ENCODE measurements at places on chromosomes 7 and 10. TPM values are rescaled to one million over a fixed set of nuclear protein-coding genes. Genes with fewer than 3 reads are reported as not detected.

GRCh38 chr7:67866812-67867211 is 870.2 kb downstream of the TYW1 start:
- DNase-seq = no peak

Gene OR2A5
- not detected for total RNA-seq

- DNase-seq = no peak
These were observed 58.8 kb upstream of the AKR1E2 start for GRCh38 chr10:4767033-4767814.

Gene NUTM2D
- 7.1 TPM for total RNA-seq

DNA sequence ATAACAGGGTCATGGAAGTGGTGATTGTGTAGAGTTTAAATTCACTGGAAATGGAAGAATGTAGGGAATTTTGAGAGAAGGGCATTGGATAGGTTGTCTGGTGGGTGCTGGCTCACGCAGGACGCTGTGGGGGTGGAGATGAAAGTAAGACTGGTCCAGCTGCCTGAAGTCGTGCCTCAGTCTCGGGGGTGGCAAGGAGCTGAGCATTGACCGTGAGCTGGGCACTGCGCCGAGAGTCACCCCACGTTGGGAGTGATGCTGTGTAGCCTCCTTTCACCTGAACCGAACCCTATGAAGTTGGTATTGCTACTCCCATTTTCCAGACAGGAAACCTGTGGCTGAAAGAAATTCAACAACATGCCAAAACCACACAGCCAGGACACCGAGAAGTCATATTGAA is 99.2 kb downstream of the ACTR3B start:
- no peak for DNase-seq

Gene FKBP9
- 135 TPM for total RNA-seq

Gene TAS2R41
- not detected for total RNA-seq

DNA sequence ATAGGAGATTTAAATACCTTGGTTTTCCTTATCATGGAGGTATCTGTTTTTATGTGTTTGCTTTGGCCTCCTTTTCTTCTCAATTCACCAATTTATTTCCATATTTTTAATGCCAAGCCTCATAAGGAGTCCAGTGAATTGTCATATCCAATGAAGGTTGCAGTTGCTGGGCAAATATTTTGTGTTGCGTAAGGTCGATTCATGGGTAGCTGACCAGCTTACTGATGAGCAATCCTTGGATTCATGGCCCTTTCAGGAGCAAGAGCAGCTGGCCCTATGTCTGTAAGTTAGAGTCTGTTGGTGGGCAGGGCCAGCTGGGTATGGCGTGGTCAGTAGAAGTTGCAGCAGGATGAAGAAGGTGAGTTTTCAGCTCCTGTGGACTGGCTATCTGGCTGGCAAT is 182.9 kb downstream of the PFKFB3 start:
- DNase-seq = no peak

Gene MYL10
- not detected for total RNA-seq

GRCh38 chr7:690478-691360 is 35.8 kb upstream of the DNAAF5 start:
- no peak for DNase-seq

DNA sequence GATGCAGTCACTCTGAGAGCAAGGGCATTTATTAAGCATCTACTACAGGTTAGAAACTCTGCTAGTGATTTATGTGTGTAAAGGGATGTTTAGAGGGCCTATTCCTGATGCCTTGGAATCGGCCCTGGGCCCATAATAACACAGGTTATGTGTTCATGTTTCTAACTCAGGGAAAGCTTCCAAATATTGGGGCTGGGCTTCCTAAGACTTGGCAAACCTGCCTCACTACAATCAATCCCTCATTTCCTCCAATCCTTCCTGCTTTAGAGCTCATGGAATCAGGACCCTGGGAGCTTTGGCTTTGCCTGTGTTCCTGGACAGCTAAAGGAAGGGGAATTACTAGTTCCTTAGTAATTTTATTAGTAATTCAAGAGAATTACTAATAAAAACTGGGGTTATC is 148.8 kb downstream of the HIBADH start:
- DNase-seq = no peak

DNA sequence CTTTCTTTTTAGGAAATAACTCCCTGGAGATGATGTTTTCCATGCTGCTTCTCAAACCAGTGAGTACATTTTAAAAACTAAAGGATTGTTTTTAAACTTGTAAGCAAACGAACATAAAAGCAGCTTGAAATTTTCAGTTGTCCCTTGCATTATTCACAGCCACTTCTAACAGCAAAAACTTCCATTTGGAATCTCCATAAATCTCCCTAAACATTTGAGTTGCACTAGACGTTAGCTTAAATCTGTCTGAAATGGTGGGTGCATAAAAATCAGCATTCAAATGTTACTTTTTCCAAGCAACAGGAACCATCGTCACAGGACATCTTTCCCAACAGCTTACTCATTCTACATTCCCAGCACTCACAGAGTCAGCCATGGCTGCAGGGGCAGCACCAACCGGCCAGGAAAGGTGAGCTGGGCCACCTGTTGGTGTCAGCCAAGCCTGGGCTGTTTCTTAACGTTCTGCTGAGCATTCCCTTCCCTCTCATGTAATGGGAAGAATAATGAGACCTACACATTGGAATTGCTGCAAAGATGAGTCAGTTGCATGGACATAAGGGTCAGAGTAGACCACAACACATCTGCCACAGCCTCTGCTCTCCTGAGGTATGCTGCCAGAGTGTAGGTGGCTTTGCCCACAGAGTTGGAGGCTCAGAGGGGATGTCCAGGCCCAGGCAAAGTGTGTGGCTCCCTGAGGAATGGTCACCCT is 163.2 kb downstream of the TNS3 start:
- DNase-seq = no peak

GRCh38 chr7:105751054-105751453 is 125.3 kb downstream of the ATXN7L1 start:
- no peak for DNase-seq

DNA sequence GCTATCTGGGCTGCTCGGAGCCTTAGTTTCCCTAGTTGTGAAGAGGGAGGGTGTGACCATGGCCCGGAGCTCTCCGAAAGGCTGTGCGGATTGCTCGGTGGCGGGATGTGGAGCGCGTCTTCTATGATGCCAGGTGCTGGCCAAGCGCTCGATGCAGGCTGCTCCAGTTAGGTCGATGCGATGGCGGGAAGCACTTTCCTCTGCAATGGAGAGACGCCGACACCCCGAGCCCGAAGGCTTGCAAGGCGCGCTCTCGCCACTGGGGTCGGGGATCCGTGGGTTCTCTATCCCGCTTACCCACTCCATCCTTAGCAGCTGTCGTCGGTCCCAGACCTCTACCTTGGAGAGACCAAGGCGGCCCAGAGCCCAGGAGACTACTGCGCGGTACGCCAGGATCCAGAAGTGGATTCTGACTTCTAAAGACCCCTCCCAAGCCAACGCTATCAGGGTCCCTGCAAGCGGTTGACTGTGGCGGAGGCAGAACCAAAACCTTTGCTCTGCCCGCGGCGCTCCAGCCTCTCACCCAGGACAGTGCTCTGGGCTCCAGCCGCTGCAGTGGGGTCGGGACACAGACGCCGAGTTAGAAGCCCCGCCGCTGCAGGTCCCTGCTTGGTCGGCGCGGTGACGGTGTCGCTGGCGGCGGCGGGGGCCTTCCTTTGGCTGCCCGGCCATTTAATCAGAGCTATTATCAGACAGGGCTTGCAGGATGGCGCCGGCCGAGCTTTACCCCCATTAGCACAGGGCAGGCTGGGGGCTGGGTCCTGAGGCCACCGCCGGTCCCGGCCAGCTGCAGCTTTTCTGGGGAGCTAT is 7.8 kb upstream of the TBX20 start:
- DNase-seq = no peak

GRCh38 chr7:141945356-141945755 is 1.4 kb downstream of the CLEC5A start:
- DNase-seq = no peak

DNA sequence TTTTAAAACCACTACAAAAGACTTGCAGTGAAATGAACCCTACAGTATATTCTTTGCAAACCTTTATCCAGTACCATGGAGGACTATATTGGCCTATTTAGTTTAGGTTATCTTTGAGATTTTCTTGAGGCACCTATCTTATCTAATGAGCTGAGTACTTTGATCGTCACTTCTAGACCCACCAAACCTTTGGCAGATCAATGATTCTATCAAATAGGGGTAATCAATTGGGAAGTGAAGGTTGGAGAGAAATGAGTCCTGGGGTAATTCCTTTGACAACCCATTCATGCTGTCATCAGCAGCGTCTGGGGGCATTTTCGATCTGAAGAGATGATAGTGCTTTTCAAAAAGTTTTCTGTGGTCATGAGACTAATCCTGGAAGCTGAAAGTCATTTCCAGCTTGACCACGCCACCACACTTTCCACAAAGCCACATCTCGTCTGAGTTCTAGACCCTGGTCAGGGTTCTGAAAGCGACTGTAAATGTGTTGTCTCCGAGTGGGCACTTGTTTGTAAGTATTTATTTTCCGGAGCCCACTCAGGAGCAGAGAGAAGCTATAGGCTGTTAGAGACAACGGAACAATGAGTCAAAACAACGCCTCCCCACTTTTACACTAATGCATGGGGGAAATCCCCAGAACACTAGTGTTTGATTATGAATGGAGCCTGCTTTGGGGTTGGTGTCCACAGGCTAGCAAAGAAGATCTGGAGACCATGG is 4.8 kb downstream of the EGR2 start:
- no peak for DNase-seq

DNA sequence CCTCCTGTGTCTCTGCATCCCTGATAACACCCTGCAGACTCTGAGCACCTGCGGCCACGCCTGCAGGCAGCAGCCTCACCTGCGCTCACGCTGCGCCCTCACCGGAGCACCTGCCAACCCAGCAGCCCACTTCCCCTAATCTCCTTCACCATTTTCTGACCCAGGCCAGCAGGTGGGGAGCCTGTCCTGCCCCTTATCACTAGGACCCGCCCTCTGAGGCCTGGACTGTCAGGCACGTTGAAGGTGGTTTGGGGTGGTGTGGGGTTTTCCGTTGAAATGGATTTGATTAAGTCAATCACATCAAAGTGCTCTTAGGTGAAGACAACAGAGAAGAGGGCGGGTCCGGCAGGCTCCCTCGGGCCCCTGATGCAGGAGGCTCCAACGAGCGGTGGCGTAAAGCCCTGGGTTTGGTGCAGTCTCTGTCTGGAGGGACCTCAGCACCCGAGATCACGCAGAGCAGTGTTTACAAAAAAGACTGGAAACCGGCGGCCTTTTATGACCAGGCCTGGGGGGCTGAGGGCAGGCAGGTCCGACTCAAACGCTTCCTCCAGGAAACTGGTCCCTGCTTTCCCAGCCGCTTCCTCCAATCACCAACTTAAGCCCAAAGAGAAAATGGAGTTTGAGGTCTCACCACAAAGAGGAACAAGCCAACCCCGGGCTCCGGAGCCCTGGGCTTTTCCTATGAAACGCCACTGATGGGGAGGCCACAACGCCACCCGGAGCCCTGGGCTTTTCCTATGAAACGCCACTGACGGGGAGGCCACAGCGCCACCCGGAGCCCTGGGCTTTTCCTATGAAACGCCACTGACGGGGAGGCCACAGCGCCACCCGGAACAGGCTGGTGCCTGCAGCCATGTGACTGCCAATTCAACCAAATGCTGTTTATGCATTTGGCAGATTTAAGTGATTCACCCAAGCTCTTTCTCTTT is 45.5 kb downstream of the DPYSL4 start:
- peak; percentile 73 for DNase-seq

DNA sequence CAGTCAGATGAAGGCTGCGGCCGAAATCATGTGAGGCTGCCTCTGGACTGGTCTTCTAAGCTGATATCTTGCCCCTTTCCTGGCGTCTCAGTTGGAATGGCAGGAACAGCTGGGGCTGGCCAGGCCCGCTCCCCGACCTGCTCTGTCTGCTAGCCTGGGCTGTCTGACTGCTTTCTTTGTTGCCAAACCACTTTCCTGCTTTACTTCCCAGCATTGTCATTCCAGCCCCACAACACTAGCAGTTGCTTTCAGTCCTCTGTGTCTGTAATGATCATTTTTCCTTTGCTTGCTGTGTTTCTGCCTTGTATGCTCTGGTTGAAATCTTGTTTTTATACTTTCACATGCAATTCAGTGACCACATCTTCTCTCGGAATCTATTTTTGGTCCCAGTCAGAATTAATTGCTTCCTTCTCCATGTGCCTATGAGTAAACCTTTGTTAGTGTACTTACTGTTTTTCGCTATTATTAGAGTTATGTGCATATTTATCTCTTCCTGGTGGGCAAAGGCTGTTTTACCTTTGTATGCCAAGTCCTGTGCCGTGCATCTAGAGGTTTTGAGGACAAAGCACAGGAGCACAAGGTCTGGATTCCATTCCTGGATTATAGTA is 21.6 kb downstream of the PRPF18 start:
- no peak for DNase-seq

Gene PIK3CG
- total RNA-seq = 0.81 TPM

- no peak for DNase-seq
These were observed 326.6 kb downstream of the ADARB2 start for GRCh38 chr10:1410469-1411395.

GRCh38 chr10:7054915-7055314 is 355.9 kb downstream of the SFMBT2 start:
- DNase-seq = no peak

GRCh38 chr7:92763636-92764423 is 72.5 kb downstream of the CDK6 start:
- no peak for DNase-seq

Gene STK32C
- 4.7 TPM for total RNA-seq

DNA sequence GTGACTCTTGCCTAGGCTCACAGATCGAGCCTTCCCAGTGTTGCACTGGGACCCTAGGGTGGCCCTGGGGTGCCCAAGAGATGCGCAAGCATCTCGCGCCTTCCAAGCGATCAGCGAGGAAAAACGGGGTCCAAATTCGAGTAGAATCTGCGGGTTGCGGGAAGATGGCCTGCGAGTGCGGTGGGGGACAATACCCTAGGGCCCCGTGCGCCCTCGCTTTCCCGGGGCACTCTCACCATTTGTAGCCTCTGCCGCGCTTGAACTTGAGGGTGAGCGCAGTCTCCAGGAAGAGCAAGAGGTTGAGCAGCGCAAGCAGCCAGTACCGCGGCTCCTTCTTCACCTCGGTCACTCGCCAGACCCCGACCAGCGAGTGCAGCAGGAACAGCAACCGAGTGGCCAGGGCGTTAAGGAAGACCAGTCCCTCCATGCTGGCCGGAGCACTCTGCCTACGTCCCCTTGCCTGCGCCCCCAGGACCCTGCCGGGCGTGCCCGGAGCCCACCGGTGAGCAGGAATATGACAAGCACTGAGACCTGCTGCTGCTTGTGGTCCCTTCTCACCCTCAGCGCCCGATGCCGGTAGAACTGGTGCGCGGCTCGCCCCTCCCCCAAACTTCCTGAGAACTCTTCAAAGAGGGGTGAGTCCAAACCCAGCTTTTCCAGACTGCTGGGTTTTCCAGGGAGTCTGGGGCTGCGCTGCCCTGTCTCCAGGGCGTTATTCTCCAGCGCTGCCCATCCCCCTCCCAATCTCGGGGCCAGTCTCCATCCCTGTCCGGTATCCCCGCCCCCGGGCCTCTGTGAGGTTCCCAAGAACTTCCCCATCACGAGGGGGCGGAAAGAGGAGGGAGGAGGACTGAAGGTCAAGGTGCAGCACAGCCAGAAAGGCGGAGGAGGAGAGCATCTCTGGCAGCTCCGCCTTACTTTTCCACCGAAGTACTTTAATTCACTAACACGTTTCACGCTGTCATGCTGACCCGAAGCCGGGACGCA is at the start of gene TMEM26:
TMEM26 (minus strand) TSS at position 727 of the 987 bp plus-strand sequence; CDS start at position 427, 300 bp downstream.
- peak; percentile 64 for DNase-seq

GRCh38 chr7:87310790-87311419 is 34.6 kb upstream of the CROT start:
- DNase-seq = no peak

GRCh38 chr7:91168871-91169829 is 95.1 kb upstream of the FZD1 start:
- no peak for DNase-seq
